Inflammatory macrophage treated with lipopolysaccharide for 1 hour (primary cell): ENCODE measurements at places on chromosomes 13 and 19.

DNA sequence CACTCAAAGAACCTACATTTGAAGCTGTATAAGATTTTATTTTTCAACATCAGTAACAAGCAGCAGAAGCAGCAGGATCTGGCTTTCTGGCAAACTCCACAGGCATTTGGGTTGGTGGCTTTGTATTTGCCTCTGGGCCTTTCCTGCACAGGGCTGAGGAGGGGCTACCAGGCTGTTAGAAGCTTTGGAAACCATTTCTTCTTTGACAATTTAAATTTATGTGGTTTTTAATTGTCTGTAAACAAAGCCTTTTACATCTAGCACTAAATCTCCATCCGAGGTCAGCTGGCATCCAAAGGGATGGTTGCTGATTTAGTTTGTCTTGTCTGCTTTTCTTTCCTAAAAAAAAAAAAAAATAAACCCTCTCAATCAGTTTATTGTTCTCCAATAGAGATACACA lies 127.5 kb upstream of the OBI1 start:
- no peak for DNase-seq

DNA sequence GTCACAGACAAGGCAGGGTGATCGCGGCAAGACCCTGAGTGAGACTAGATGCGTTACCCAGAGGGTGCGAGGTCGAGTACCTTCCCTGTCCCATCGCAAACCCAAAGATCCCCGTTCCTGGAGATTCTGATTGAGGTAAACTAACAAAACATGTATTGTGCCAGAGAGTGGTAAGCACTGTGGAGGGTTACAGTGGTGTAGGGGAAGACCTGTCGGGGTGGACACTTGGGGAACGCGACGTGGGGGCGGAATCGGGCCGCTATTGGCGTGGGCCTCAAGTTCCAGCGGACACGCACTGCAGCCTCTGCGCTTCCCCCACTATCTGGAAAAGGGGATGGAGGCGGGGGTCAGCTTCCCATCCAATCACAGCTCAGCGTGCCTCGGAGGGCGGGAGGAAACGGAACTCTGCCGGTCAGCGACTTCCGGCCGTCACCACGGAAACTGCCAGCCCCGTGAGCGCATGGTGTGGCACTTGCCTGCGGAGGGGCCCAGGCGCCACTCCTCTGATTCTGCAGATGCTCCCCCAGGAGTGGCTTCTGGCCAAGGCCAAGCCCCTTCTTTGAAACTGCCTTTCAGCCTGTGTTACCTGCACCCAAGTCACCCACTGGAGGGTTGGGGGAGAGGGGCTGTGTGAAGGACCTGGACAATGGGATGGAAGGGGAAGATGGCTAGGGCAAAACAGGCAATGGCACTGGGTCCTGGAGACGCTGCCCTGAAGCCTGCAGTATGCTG lies 1.0 kb upstream of the UBE2M start:
- DNase-seq = peak; percentile 81

GRCh38 chr13:24217601-24218281 lies 57.2 kb downstream of the SPATA13 start:
- DNase-seq = peak; percentile 43

GRCh38 chr19:44344255-44344654 lies 12.2 kb downstream of the ZNF112 start:
- DNase-seq = no peak

DNA sequence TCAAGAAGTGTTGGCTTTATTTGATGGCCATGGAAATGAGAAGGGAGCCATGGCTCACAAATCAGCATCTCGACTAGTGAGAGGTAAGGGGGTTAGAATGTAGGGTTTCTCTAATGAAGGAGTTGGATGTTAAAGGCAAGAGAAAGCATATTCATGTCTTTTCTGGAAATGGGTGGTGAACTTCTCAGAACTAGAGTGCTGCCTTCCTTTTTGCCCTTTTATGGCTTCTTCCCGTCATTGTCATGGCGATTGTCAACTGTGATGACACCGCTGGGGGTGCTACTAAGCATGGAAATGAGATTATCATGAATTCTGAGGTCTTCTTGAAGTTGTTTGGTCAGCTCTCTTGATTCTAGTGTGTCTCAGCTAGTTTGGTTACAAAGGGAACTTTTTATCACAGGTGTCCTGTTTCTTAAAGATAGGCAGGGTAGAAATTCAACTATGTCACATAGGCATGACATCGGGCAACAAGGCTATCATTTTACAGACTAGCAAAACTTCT lies 180.4 kb downstream of the LIG4 start:
- no peak for DNase-seq

GRCh38 chr19:28523619-28524018 lies 689.3 kb downstream of the UQCRFS1 start:
- DNase-seq = no peak

- no peak for DNase-seq
These were observed 3.9 kb downstream of the F10 start for GRCh38 chr13:113126265-113127150.
